NCI-H2171 treated with DMSO at 0.1 percent for 48 hours (cell line): ENCODE measurements at places on chromosomes 7 and 10.

DNA sequence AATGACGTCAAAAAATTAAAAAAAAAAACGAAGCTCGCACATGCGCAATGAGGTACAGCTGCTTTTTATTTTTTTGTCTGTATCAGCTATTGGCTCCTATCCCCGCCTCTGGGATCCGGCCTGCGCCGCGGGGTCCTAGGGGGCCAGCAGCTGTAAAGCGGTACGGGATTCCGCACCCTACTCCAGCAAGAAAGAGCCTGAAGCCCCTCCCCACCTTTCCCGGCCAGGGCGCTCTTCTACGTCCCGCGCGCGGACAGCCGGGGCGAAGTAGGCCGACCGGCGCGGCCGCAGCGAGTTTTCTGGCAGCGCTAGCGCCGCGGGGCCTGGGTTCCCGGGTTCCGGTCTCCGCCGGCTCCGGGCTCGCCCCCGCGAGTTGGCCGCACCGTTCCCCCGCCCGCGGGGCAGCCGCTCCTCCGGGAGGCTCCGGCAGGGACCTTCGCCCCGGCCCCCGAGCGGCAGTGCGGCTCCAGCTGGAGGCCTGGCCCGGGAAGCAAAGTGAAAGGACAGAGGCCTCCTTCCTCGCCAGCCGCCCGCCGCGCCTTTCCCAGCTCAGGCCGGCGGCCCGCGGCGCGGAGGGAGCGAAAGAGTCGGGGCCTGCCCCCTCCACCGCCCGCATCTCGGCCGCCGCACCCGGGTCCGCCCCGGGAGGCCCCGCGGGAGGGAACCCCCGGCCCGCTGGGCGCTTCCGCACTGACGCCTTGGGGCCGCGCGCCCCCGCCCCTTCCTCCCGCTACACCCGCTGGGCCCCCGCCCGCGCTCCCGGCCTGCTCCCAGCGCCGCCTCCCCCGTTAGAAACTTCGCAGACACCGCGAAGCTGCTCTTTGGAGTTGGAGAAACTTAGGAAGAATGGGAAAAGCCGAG is 4.7 kb upstream of the SPAG6 start:
- peak; percentile 75 for DNase-seq

- DNase-seq, result no peak
These were observed 177.3 kb upstream of the PHYHIPL start for GRCh38 chr10:58998924-58999713.

DNA sequence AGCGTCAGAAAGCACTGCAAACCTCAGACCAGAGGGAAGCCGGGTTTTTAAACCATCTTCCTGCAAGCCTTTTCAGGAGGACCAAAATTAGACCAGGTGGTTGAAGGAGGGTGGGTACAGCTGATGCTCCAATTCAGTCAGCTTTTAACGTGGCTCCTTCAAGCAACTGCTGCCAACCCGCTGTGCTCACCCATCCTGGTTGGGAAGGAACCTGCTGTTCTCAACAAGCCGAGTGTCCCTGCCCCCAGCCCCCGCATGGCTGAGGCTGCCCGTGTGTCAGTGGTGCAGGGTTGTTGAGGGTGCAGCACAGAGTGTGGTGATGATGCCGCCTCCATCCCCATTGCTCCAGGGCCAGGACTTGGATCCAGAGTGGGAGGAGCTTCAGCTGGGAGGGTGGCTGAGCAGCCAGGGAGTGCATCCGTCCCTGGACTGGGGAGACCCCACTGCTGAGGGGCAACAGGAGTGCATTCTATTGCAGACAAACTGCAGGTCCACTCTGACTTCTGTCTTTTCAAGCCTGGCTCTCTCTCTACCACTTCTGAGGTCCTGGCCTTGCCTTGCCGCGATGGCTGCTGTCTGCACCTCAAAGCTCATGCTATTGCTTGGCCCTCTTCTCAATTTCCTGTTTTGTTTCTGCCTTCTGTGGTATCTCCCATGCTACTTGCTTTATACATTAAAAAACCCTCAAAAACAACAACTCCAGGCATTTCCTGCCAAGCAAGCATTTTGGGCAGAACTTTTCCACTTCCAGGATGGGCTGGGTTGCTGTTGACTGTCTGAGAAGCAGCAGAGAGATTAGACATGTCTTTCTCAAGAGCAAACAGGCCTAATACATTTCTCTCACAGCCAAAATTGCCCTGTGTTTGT is 134.7 kb downstream of the DNAJB6 start:
- DNase-seq, result no peak

GRCh38 chr7:29196191-29196590 is 1.6 kb downstream of the CHN2 start:
- DNase-seq, result peak; percentile 72

DNA sequence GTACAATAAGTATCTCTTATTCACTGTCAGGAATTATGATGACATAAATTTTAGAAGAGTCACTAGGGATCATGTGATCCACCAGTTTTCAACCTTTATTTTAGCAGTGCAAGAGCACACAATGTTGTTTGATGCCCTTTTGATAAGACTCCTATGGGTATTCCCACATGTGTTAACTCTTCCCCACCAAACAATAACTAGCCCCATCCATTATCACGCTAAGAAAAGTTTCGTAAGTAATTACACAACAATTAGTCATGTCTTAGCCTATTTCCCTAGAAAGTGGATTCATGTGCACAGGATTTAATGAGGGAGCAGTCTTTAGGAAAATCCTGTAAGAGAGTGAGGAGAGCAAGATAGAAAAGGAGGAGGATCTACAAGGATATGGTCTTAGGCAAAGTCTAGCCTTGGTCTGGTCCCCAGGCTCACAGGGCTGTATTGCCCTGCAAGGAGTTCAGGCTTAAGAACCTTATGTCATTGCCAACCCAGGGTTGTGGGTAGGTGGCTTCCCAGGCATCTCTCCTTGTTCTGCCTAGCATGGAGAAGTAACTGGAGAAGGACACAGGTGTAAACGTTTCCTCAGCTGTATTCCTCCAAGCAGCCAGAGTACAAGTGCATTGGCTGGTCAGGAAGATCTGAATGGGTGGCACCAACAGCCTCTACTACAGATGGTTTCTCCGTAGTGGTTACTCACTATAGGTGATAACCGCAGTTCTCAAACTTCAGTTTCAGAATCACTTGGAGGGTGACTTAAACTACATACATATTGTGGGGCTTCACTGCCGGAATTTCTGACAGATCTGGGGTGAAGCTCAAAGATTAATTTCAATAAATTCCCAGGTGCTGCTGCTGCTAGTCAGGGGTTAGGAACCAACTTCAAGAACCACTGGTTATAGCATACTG is 574.5 kb downstream of the SUGCT start:
- DNase-seq, result no peak

GRCh38 chr10:11551916-11552602 is 59.4 kb downstream of the USP6NL start:
- no peak for DNase-seq

DNA sequence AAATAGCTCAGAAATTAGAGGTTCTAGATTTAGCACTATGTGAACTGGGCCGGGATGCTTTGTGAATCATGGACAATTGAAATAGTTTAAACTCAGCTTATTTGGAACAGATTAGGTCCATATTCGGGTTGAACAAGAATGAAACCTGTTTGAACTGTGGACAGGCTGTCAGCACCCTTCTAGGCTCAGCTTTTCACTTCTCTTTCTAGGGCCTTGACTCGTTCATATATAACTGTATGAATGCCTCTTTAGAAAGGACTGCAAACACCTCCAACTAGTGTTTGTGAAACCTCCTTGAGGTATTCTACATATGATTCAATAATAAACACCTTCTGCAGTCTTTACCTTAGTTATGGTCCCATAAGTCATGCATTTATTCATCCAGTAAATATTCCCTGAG is 115.6 kb downstream of the REEP3 start:
- DNase-seq, result no peak

DNA sequence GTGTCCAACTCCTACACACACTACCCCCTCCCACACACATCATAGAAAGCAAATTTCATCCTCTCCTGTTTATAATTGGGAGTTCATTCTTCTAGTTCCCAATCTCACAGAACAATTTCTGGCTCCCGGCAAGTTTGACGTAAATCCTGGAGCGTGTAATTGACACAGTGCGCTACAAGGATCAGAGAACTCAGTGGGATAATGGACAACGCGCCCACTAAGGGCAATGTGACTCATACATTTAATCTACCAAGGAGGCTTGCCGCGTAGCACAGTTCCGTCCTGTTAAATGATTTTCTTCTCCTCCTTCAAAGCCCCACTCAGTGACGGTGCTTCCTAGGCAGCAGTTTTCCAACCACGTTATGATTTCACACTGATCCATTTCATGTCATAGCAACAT is 277.6 kb downstream of the SFMBT2 start:
- no peak for DNase-seq

DNA sequence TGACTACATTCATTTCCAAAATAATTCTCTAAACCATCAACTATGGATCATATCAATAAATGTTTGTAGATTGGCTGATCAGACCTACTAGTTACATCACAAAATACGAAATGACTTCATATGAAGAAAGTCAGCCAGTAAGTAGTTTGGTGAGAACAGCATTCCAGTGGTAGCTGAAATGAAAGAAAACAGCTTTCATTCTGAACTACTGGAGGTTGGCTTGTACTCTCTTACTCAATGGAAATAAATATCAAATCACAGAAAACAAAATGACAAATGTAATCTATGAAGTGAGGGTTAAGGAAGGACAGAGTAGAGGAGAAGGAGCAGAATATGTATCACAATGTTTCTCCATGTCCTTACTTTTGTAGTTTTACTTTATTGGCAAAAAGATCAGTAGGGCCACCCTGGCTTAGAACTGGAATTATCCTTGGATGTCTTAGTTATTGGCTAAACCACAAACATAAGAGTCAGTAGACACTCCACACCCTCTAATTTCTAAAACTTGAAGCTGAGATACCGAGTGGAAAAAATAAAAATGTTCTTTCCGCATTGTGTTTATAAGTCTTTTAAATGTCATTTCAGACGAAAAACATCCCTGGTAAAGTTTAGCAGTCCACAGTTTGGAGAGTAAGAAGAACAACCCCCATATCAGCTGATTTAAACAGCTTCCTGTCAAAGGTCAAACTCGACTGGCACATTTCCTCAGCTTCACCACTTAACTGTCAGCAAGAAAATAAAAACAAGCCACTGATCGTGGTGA is 74.0 kb upstream of the DGKI start:
- no peak for DNase-seq

DNA sequence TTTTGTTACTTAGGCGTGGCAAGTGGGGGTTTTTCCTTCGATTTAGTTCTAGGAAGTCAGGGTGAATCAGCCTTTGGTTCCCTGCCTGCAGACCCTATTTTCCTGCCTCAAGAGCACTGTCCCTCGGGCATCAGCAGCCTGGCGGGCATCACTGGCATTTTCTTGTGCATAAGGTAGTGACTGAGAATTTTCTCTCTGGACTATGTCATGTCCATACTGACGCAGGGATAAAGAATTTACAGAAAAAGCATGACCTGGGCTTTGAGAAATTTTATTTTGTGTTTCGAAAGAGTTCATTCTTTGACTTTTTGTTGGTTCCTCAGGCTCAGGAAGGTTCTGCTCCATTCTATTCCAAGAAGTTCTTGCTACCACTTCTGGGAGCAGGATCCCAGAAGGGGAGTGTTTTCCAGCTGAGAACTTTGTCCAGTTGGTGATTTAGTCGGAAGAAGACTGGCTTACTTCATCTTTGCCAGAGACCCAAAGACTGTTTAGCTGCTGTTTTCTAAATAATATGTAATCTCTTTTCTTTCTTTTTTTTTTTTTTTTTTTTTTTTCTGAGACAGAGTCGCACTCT is 213.9 kb upstream of the SH2B2 start:
- no peak for DNase-seq

DNA sequence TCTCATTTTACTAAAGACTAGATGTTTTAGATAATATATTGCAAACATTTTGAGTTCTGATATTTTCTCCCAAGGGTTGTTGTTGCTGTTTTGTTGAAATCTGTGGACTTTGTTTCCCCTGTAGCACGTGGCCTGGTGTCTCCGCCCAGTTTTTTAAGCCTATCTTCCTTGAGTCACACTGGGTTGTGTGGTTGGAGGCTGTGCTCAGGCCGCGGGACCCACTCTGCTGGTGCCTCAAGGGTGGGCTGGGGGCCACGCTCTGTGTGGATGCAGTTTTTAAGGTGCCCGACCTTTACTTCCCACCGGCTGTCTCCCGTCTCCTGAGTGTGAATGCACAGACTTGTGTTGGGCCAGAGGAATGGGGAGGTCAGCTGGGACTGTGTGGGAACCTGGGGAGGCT is 4.2 kb upstream of the PRAP1 start:
- DNase-seq, result no peak

- peak; percentile 33 for DNase-seq
These were observed 974 bp downstream of the KIF11 start for GRCh38 chr10:92593619-92594588.

DNA sequence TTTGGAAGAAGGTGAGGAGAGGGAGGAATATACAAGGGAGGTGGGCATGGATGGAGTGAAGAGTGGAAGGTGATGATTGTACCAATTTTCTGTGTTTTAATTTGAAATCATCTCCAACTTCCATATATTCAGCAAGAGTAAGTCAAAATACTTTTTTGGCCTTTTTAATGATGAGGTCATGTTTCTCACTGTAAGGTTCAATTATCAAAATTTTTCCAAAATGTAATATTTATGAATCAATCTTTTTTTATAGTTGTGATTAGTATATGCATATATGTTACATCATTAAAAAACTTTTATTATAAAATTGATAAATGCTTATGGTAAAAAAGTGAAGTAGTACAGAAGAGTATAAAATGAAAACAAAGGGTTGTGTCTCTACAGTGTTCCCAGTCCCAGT is 40.7 kb downstream of the PRKAR2B start:
- DNase-seq, result no peak

DNA sequence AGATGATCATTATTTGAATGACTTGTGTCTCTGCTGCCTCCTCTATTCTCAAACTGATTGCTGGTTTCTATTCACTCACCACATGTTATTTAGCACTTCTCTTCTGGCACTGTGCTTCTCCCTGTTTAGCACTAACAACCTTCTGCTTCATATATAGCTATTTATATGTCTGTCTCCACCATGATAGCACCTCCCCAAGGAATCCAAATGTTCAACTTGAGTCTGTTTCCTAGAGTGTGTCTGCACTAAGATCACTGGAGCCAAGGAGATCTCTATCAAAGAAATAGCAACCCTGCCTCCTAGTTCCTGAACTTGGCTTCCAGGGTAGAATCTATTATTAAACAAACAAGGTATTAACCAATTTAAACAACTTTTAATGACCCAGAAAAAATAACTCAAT is 104.5 kb downstream of the CYP26A1 start:
- no peak for DNase-seq

GRCh38 chr7:80649011-80649410 is 10.6 kb downstream of the CD36 start:
- DNase-seq, result no peak

GRCh38 chr10:78196964-78197363 is 163.3 kb downstream of the RPS24 start:
- no peak for DNase-seq

DNA sequence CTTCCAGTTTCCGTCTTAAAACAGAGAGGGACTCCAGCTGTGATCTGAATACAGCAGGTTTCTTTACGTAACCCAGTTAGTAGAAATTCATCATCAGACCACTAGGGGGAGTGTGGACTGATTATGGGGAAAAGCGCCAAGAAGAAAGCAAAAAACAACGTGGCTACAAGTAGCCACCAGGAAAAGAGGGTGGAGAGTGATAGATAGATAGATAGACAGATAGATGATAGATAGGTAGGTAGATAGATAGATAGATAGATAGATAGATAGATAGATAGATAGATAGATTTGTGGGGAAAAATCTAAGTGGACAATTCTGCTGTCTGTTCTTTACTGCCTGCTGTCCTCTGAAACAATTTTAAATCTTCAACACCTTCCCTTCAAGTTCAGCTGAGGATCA is 12.7 kb upstream of the AKR1B10 start:
- DNase-seq, result peak; percentile 79

GRCh38 chr7:69260023-69260422 is 338.3 kb upstream of the AUTS2 start:
- DNase-seq, result no peak
